Suppressor macrophage treated with lipopolysaccharide for 4 hours (primary cell): ENCODE measurements at places on chromosomes 12 and 14.

- peak; percentile 9 for DNase-seq
These were observed 91.1 kb downstream of the MYF5 start for GRCh38 chr12:80807640-80808288.

DNA sequence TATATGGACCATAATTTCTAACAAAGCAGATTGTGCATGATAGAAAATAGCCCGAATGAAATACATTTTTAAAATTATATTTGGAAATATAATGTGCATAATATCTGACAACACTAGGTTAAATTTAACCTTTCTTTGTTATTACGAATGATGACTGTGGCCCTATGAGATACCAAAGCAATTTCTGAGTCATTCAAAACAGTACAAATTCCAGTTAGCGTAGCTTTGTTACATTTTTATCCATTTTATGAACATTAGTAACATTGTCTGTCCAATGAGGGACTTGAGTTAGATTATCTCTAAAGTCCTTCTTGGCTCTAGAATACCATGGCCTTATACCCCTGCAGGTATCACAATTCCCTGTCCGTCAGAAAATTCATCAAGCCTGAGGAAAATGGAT lies 39.0 kb upstream of the REP15 start:
- DNase-seq, result no peak

DNA sequence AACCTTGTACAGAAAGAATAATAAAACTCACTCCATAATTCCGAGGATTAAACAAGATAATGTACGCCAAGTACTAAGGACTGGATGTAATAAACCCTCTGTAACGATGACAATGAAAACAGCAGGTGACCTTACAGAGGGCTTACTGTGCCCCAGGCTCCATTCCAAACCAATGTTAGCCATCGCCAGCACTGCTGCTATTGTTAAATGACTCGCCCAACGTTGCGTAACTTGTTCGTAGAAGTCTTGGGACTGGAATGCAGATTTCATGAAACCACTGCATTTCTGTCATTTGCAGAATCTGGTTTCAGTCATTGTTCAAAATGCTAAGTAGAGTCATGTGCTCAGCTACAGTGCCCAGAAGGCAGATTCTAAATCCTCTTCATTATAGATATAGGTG lies 728 bp upstream of the STON2 start:
- peak; percentile 96 for DNase-seq

DNA sequence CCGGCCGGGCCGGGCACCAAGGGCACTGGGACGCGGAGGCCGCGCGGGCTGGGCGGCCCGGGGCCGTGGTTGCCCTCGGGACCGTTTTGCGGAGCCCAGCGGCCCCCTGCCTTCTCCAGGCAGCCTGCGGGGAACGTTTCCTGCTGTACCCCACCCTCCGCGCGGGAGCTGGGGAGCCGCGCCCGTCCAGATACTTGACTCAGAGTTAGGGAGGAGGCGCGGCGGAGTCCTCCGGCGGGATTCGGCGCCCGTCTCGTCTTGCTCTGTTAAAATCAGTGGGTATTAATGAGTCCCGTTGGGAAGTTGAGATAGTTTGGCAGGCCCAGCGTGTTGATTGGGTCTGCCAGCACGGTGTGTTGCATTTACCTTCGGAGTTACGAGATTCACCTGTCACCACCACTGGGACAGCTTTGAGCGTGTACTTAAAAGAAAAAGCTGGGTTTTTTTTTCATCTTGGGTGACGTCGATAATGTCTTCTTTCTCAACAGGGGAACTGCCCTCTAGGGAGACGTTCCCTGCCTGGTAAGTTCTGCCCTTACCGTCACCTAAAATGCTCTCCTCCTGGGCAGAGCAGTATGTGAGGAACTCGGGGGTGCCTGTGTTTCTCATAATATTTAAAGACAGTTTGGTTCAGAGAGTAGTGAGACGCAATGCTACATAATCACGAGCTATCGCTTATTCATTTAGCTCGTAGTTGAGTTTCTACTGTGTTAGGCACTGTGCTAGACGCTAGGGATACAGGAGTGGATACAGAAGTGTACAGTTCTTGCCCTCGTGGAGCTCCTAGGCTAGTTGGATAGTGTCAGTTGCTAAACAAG lies 596 bp downstream of the DLST start:
- DNase-seq, result peak; percentile 69

DNA sequence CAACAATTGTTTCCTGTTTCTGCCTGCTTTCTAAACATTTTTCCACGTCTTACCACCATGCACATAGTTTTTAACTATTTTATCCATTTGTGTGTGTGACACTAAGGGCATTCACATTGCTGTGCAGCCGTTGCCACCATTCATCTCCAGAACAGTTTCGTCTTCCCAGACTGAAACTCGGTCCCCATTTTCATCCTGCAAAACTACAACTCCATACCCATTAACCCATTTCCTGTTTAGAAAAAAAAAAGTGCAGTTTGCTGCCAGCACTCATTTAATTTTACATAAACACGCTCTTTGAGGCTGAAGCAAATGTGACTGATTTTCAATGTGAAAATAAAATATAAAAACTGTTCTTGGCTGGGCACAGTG lies 15.5 kb downstream of the UBC start:
- DNase-seq, result no peak

GRCh38 chr12:71840231-71840847 lies 780 bp downstream of the TBC1D15 start:
- DNase-seq, result peak; percentile 83

- no peak for DNase-seq
These were observed 432.0 kb upstream of the OR4E1 start for GRCh38 chr14:22105624-22106006.

DNA sequence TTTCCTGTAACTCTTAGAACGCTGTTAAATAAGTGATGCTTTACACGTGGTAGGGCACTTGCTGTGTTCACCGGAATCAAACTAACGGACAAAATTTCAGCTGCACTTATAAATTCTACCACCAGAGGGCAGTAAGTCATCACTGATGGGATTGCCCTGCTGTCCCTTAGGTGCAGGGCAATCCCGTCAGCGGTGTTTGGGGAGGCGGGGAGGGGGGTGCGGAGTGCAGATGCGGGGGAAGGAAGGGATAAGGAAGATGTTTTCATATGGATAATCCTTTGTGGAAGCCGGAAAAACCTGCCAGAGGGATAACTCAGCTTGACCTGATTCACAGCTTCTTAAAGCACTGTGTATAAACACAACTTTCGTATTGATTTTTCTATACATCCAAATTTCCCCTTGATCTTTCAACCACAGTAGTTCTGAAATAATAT lies 21.7 kb upstream of the SLC10A1 start:
- peak; percentile 82 for DNase-seq

GRCh38 chr14:58501214-58501816 lies 73.8 kb downstream of the KIAA0586 start:
- DNase-seq, result peak; percentile 72

GRCh38 chr12:109544955-109545531 lies 28.3 kb downstream of the MMAB start:
- no peak for DNase-seq

DNA sequence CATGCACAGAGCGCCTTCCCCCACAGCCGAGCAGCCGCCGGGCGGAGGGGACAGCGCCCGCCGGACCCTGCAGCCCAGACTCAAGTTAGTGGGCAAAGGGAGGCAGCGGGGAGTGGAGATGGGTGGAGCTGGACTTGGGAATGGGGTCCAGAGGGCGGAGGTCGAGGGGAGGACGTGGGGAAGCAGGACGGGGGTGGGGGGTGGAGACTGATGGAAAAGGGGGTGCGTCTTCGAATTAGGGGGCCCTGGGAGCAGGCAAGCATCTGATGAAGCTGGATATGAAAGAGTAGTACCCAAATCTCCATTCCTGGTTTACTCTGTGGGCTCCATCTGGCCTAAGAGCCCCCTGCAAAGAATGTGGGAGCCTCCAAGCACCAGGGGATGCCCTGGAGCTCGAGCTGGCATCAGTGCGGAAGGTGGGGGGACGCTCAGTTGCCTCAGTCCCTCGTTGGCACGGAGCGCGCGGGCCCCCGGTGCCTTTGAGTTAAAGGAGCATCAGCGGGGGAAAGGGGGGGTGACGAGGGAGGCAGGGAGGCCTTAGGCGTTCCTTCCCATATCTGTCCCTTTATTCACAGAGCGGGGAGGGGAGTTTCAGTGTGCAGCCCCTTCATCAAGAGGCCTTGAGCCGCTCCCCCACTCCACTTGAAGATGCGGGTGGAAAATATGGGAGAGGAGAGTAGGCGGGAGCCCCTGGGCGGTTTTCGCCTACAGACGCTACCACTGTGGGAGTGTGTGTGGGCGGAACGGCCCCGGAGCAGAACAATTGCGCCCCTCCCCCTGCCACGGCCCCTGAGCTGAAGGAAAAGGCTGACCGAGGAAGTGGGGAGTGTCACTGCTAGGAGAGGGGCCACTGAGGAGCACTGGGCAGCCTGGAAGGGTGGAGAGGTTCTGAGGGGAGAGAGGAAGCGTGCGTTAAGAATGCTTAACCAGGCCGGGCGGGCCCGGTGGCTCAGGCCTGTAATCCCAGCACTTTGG lies 644 bp downstream of the NAB2 start:
- DNase-seq, result peak; percentile 55

DNA sequence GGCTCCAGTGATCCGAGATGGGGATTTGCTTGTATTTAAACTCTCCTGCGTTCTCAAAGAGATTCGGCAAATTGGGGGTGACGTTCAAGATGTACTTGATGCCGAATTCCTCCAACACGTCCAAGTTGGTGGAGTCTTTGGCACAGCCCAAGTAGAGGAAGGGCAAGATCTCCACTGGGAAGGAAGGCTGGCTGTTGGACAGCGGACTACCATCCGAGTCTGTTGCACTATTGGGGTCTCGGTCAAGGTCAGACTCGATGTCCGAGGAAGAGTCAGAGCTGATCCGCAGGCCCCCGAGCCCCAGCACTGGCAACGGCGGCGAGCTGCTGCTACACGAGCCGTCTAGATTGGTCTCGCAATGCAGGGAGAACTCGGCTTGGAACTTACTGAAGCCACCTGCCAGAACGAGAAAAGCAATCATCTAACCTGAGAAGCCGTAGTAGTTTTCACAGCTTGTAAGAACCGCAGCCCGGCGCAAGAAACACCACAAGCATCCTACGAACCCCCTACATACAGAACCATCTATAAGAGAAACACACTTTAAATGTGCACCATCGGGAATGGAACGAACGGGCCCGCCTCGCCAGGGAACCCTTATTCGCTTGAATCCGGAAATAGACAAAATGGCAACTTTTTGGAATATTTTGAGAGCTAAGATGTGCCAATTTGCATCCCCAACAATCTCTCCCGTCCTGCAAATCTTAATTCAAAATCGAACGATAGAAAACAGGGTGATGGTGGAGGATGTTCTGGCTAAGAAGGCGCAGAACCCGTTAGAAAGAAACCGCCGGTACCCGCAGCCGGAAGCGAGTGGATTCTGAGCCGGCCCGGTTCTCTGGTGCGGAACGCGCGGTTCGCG lies 1.4 kb downstream of the DUSP6 start:
- no peak for DNase-seq

GRCh38 chr12:107929436-107929835 lies 154.9 kb downstream of the ASCL4 start:
- DNase-seq, result peak; percentile 2

DNA sequence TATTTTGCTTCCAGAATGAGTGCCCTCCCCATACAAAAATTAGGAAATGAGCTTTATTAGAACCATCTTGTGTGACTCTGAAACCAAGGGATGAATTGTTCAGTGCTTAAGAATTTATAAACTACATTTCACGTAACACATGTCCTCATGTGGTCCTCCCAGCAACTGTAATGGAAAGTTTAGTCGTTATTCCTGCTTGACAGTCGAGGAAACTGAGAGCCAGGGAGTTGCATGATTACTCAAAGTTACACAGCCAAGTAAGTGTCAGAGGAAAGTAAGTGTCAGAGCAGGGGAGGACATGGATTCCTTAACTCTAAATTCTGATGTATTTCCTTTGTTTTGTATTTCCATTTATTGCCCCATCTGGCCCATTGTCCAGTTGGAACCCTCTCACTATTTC lies 453.9 kb downstream of the FUT8 start:
- DNase-seq, result no peak

DNA sequence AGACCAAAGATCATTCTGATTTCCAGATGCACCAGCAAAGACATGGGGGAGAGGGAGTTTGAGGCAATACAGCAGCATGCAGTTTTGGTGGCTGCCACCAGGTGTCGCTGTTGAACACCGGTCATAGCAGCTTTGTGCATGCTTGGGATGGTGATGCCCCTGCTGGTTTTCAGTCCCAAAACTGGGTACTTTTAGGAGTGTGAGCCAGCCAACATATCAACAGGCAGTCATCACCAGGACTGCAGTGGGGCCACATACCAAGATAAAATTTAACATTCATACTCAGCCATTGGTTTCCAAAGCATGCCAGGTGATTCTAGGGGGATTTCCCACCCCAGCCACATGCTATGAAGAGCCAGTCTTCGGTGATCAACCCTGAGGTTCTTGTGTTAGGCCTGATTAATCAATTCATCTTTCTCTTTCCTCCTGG lies 64.2 kb downstream of the PHETA1 start:
- peak; percentile 46 for DNase-seq

- DNase-seq, result peak; percentile 30
These were observed 86.0 kb downstream of the RFLNA start for GRCh38 chr12:124380796-124381455.

GRCh38 chr12:15858353-15858752 lies 23.8 kb upstream of the STRAP start:
- DNase-seq, result no peak

- DNase-seq, result no peak
These were observed 101.0 kb upstream of the FLRT2 start for GRCh38 chr14:85428926-85429325.

GRCh38 chr12:2642176-2642892 lies 152.4 kb upstream of the FKBP4 start:
- no peak for DNase-seq

DNA sequence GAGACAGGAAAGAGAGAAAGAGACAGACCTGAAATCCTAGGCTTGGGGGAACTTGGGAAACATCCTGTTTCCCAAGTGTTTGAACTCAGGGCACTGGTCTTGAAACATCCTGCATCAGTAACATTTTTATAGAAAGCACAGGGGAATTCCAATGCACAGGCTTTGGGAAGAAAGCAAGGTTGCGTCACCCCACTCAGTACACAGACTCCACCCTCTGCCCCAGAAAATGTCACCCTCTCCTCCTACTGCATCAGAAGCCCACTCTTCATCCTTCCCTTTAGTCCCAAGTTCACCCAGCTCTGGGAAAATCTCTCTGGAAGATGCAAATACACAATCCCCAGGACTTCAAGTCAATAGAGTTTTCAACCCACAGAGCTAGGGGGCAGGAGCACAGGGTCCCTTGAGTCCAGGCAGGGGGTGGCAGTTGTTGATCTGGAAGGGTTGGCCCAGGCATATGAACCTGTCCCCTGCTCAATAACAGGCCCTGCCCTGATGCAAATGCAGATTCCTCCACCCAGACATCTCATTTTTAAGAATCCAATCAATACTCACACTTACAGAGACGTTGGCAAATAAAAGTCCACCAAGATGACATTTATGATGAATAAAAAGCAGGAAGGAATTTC lies 1.7 kb downstream of the RDH16 start:
- peak; percentile 77 for DNase-seq

DNA sequence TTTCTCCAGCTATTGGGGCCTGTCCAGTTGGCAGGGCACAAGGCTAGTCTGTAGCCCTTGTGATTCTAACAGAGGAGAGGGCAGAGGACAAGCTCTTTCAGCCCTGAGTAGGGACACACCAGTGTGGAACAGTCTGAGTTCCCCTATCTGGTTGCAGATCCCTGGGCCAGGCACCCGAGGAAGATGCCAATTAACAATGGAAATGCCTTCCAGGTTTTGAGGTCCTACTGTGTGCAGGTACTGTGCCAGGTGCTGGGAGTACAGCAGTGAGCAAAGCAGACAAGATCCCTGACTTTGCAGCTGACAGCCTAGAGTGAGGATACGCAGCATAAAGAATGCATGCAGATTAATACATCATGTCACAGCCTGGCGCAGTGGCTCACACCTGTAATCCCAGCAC lies 17.1 kb downstream of the DTX1 start:
- no peak for DNase-seq

GRCh38 chr12:120292661-120293531 lies at the start of gene RNU4-1:
Gene RNU4-1 (minus strand): TSS chr12:120293237.
- DNase-seq, result peak; percentile 94
